ENCODE measurements at places on chromosomes 2 and 18. TPM values are rescaled to one million over a fixed set of nuclear protein-coding genes. Genes with fewer than 3 reads are reported as not detected.

The CD8B2 gene
- not detected for total RNA-seq

The IHH gene
- total RNA-seq, result 1.0 TPM

The SCN9A gene
- 15.6 TPM for total RNA-seq

The GRB14 gene
- 9.4 TPM for total RNA-seq

The IL36B gene
- total RNA-seq, result not detected

The MRPL30 gene
- total RNA-seq, result 19.7 TPM

The TTC39C gene
- total RNA-seq, result 12.2 TPM

The PSMD14 gene
- total RNA-seq, result 40.7 TPM

The GCKR gene
- total RNA-seq, result not detected

The ONECUT2 gene
- total RNA-seq, result 0.26 TPM

The CPLX4 gene
- total RNA-seq, result not detected

The MFSD6 gene
- 46.6 TPM for total RNA-seq

The C2orf78 gene
- total RNA-seq, result not detected

The RUFY4 gene
- 0.42 TPM for total RNA-seq

The TMEM178A gene
- total RNA-seq, result 1.5 TPM

The AKAIN1 gene
- not detected for total RNA-seq

The LYPD1 gene
- total RNA-seq, result 2.5 TPM

The ZNF407 gene
- total RNA-seq, result 16.7 TPM

The TLX2 gene
- not detected for total RNA-seq

The BOLL gene
- not detected for total RNA-seq

The ERBB4 gene
- 16.0 TPM for total RNA-seq

The SIGLEC15 gene
- 0.35 TPM for total RNA-seq

The RBFA gene
- total RNA-seq, result 18.7 TPM

The APOB gene
- total RNA-seq, result 0.26 TPM

The ZNF516 gene
- 40.6 TPM for total RNA-seq

The MFF gene
- 57.7 TPM for total RNA-seq

The ZNF385B gene
- 34.0 TPM for total RNA-seq

All from left lung (tissue), 14 donors.